Prostate gland (tissue), 2 donors: ENCODE measurements at places on chromosomes 12 and 14.

- no peak for DNase-seq
Observed at GRCh38 chr12:113127791-113128199, 7.8 kb downstream of the RASAL1 start.

DNA sequence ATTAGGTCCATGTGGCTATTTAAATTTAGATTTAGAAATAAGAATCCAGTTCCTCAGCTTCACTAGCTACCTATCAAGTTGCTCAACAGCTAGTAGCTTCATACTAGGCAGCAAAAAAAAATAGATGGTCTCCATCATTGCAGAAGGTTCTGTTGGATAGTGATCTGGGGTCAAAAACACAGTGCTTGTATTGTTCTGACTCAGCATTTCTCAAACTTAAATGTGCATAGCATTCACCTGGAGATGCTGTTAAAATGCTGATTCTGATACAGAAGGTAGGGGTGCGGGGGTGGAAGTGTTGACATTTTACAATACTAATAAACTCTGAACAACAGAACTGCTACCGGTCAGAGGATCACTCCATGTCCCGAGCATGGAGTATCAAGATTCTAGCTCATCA lies 51.3 kb downstream of the PRICKLE1 start:
- no peak for DNase-seq

DNA sequence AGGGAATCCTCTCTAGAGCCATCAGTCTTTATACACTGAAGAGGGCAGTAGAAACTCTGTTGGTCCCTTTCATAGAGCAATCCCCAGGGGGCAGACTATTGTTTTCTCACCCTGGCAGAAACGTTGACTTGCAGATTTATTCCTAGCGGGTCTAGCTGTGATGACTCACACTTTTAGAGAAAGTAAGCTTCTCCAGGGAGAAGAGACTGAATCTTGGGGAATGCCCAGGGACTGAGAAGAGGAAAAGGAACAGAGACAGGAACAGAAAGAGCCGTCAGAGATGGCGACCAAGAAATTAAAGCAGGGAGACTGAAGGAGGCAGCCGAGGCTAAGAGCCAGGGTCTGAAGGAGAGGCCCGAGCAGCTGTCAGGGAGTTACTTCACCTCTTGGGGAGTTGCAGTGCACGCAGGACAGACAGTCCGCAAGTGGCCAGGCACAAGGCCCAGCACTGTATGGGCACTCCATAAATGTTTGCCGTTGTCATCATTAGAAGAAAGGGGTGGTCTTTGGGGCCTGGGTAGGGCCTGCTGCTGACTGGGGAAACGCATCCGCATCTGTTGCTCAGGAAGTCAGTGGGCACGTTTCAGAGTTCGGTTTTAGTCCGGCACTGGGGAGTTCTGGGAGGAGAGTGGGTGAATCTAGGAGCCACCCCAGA lies 13.0 kb downstream of the PLEKHG6 start:
- DNase-seq = no peak

GRCh38 chr12:55724226-55724939 lies 4.2 kb downstream of the RDH5 start:
- peak; percentile 51 for DNase-seq

DNA sequence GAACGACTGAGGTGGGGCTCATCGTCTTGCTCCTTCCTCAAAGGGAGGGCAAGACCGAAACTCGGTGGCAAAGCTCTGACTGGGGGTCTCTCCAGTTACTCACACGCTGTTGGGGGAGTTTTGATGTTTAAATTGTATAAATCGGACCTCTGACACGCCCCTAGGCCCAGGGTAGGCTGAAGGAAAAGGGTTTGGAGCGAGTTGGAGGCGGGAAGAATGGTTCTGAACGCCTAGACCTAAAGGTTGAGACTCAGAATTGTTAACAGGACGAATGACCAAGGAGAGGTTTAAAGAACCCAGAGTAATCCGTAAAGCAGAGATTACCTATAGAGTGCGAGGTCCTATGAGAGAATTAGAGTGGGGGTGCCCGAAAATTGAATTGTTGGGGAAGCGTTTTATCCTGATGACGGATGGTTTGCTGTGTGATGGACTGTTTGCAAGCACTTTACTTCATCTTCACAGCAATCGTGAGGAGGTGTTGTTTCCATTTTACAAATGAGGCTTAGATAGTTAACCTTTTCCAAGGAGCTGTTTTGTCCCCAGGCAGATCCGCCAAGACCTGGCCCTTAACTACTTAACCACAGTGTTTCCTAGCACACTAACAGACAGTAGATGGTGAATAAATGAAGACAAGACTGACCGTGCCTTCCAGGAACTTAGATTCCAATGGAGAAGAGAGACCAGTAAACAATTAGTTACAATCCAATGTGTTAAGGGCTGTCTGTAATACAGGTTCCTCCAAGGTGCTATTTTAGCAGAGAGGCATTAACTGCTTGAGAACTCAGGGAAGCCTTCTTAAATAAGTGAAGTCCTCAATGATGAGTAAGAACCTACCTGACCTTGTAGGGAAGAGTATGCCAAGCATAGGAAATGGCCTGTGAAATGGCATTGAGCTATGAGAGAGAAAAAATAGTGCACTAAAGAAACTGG lies 929 bp upstream of the UBE2N start:
- no peak for DNase-seq

DNA sequence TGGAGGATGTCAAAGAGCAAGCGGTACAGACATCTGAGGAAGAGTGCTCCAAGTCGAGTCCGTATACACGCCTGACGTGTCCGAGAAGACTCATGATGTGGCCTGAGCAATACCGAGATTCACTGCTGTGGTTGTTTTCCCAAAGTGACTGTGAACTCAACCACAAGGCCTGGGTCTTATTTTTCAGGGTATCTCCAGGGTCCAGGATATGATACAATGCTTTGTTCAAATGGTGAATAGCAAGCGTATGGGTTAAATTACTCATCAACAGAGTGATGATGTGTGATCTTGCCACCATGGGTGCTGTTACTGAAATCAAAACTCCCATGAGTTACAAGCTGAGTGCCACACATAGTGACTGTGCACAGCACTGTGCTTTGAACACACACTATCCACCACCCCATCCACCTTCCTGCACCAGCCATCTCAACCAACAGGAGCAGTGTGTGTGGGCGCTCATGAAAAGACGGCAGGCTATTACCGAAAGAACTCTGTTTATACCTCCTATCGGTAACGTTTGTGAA lies 109.6 kb downstream of the BCAT1 start:
- DNase-seq = no peak

DNA sequence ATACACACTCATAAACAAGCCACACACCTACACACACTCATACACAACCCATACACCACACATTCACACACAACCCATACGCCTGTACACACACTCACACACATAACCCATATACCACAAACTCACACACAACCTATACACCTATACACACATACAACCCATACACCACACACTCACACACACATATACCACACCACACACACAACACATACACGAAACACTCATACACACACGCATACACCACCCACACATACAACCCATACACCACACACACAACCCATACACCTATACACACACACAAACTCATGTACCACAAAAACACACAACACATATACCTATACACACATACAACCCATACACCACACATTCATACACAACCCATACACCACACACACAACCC lies 164.3 kb downstream of the TMEM121 start:
- no peak for DNase-seq
